ENCODE measurements at places on chromosomes 7 and 10. TPM values are rescaled to one million over a fixed set of nuclear protein-coding genes. Genes with fewer than 3 reads are reported as not detected.
A peak's percentile ranks its signal among the peaks of the same experiment; 100 is the strongest.

GHRHR gene
- not detected for polyA plus RNA-seq

RAMP3 gene
- not detected for polyA plus RNA-seq

AKR1C4 gene
- polyA plus RNA-seq, result not detected

CAMK2B gene
- 0.06 TPM for polyA plus RNA-seq

PRKAR1B gene
- 12.1 TPM for polyA plus RNA-seq

KIAA1549 gene
- 1.5 TPM for polyA plus RNA-seq

TRPV5 gene
- polyA plus RNA-seq, result not detected

GPR146 gene
- polyA plus RNA-seq, result 2.2 TPM

- DNase-seq, result no peak
Measured at GRCh38 chr10:90992462-90992861, 71.6 kb upstream of the ANKRD1 start.

DNA sequence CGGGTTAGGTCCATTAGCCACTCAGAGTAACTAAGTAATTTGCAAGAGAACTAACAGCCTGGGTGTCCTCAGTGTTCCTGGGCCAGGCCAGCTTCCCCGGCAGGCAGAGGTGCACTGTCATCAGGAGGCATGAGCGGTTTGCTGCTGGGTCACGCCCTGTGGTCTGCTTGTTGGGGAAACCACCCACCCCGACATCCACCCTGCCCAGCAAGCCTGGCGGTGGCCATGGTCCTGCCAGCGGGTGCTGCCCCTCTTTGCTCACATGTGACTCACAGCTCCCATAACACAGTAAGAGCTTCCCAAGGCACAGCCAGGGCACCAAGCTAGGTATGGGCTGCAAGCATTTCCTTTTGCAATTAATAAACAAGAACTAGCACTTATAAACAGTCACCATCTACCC is 75.9 kb downstream of the RGS10 start:
- no peak for DNase-seq

DNA sequence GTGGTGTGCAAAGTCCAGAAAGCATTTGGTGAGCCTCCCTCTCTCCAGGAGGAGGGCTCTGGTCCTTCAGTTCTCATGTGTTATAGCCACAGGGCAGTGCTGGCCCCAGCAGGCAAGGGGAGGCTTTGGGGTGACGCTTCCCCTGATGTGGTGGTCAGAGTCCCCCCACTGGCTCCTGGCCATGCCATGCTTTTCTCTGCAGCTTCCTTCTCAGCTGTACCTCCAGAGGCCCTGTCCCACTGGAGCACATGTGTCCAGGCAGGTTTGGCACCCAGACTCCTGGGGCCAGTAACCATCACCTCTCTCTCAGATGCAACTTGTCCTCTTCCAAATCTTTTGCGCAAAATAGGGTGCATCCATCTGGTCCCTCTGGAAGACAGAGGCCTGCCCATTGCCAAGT is 233.0 kb upstream of the ZNF32 start:
- DNase-seq, result no peak

DNA sequence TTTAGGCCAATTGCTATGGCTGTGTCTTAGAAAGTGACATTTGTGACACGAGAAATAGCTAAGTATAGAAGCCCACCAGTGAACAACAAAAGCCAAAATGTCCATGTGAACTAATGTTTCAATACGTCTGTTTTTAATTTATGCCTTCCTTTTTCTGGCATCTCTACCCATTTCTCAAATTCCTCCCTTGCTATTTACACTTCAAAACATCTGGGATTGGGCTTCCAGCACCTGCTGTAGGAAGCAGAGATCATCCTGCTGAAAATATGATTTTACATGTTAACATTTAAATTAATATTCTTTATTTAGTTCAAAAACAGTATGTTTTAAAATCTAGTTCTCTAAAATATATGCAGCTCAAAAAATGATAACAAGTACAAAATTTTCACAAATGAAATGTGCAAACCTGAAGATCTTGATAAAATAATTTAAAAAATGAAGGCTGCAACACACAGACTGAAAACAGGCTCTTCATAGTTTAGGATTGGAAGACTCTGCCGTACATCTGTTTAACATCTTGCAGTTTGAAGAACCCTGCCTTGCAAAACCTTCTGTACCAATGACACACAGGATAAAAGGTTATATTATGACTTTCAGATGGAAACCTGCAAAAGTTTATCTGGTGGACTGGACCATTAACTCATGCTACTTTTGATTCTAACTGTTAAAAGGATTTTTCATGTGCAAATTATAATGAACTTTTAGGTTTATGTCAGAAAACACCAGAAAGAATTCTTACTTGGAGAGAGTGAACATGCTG is 408.4 kb downstream of the SUGCT start:
- no peak for DNase-seq

- no peak for DNase-seq
Measured at GRCh38 chr7:142301923-142302550, 44.2 kb upstream of the PRSS58 start.

GRCh38 chr7:99124236-99124635 is 19.7 kb downstream of the SMURF1 start:
- DNase-seq, result no peak

DNA sequence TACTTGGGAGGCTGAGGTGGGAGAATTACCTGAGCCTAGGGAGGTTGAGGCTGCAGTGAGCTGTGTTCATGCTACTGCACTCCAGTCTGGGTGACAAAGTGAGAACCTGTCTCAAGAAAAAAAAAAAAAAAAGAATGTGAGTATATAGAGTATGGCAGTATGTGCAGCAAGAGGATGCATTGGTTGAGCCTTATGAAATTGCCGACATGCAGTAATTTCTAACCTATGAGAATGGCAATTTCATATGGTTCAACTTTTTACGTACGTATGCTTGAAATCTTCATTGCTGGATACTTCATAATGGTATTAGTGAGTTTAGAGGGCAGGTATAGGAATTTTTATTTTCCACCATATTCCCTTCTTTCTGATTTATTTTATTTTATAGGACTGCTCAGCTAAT is 4.6 kb upstream of the FAM133B start:
- DNase-seq, result no peak

DNA sequence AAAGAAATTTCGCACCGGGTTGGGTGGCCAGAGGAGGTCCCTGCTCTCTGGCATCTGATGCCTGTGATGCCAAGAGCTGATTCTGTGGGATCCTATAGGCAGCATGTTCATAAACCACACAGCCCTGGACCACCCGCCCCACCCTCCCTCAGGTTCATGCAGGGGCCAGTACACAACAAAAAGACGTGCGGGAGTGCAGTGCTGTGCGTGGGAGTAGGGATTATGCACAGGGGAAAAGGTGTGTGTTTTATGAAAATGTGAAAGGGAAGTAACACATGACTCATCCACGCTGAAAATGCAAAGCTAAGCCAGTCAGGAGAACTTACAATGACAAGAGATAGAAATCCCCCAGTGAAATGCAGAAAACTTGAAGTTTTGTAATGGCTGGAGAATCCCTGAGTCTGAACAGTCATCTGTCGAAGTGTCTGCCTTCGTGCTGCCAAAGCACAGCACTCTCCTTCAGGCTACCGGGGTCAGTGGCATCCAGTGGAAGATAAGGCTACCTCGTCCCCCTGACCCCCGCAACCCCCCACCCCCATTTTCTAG is 1.1 kb downstream of the KIAA1217 start:
- DNase-seq, result peak; percentile 37

DNA sequence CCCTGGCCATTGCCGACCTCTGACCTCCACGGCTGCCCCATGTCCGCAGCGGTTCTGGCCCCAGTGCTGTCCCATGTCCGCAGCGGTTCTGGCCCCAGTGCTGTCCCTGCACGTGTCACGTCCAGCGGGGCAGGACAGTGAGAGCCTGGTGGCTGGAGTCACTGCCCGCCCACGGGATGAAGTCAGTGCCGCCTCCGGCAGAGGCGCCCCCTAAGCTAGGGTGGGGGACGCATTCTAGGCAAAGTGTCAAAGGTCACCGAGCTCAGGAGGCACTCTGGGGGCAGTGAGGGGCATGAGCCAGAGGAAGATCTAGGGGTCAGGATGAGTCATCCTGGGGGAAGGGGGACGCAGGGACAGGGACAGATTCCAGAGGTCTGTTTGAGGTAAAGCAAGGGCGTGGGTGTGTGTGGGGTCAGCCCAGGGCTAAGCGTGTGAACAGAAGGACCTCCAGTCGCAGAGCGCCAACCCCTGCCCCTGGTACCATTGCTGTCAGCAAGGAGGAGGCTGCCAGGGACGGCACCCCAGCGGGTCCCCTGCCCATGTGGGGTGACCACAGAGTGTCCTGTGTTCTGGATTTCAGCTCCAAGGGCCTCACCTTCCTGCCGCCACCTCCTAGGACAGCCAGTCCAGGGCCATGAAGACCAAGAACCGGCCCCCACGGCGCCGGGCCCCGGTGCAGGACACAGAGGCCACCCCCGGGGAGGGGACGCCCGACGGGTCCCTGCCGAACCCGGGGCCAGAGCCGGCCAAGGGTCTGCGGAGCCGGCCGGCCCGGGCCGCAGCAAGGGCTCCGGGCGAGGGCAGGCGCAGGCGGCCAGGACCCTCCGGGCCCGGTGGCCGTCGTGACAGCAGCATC is 665 bp downstream of the BHLHA15 start:
- DNase-seq, result no peak

DNA sequence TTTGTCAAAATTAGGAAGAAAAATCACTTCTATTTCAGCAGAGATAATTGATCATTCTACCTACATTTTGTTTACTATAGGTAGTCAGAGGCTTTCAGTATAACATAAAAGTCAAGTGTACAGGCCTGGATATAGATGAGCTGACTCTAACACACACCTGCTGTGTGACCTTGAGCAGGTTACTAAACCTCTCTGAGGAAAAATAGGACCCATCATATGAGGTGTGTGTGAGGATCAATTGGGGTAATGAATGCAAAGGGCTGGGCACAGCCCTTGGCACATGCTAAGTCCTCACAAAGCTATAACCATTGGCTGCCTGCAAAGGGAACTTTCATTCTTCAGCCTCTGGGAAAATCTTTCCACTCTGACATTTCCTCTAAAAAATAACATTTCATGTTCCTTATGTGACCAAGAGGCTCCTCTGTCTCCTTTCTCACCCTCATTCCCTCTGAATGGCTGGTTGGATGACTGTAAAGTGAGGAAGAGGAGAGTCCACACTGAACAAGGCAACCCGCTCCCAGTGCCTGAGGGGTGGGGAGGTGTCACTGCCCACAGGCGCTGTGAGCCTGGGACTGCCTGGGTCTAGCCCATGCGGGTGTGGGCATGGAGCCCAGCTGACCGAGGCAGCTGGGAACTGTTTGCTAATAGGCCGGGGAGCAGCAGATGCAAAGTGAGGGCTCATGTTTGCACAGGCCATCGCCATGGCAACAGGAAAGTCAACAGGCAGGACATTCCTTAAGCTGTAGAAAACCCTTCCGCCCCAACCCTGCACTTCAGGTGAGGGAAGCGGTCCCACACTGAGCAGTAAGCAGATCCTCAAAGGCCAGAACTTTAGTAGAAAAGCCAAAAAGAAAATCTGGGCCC is 36.8 kb downstream of the MYOF start:
- DNase-seq, result peak; percentile 99

DNA sequence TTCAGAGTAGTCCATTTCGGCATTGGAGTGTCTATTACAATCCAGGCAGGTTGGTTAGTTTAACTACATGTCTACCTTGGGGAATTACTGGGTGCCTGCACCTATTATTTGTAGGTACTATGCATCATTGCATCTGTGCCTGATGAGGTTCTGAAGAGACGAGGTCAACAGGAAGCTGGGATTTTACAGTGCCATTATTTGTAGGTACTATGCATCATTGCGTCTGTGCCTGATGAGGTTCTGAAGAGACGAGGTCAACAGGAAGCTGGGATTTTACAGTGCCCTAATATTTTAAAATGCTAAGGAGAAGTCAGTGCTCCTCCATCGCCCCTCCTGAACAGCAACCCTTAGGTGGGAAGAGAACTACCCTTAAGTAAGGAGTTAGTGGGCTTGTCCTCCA is 41.7 kb downstream of the NPY start:
- no peak for DNase-seq

GRCh38 chr10:79904671-79905321 is 44.1 kb downstream of the SFTPD start:
- DNase-seq, result peak; percentile 71

DNA sequence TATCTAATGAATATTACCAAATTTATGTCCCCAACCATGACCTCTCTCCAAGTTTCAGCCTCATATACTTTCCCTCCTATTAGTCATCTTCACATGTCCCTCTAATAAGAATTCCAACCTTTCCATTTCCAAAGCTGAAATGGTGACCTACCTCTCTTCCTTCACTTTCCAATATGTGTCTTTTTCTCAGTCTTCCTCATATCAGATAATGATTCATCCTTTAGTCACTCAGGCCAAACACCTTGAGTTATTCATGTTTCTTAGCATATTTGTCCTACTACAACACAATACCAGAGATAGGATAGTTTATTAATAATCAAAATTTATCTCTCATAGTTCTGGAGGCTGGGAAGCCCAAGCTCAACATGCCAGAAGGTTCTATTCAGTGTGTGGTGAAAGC is 318.5 kb upstream of the ZWINT start:
- DNase-seq, result no peak

DNA sequence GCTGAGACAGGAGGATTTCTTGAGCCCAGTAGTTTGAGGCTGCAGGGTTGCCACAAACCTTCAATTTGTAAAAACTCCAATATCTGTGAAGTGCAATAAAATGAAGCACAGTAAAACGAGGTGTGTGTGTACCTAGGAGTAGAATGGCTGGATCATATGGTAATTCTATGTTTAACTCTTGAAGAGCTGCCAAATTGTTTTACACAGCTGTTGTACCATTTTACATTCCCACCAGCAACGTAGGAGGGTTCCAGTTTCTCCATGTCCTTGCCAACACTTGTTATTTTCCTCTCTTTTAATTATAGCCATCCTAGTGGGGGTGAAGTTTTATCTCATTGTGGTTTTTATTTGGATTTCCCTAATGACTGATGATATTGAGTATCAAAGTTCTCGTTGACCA is 16.2 kb downstream of the PLEKHA1 start:
- no peak for DNase-seq

GRCh38 chr10:73244866-73245477 is 2.1 kb downstream of the DNAJC9 start:
- DNase-seq, result no peak

- DNase-seq, result peak; percentile 36
Measured at GRCh38 chr10:76550806-76551205, 1086.8 kb downstream of the KCNMA1 start.

- DNase-seq, result no peak
Measured at GRCh38 chr7:82715344-82715743, 271.8 kb upstream of the CACNA2D1 start.

DNA sequence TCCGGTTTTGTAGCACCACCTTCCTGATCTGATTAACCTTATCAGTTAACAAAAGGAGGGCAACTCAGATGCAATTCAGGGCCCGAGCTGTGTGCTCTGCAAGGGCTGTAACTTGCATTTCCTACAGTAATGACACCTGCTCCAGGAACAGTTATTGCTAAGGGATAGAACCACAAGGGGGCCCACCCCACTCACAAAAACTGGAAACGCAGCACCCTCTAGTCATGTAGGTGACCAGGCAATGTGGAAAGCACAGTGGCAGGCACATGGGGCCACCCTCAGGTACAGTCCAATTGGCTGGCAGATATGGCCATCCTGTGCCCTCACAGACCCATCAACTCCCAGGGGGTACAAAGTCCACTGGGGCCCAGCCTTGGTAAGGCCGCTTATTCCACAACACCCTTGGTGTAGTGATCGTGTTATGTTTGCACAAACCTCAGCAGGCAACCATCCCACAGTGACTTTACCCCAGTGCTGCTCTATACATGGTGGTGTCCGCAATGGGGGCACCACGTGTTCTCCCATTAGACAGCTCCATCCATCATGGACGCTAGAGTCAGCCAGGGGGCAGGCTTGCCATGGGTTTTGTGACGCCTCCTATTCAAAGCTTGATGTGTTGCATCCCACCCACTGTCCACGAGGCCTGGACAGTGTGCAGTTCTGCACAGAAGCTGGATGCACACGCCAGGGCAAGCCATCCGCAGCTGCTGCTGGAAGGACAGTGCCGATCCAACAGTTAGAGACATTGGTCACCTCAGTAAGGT is 9.4 kb downstream of the RNF133 start:
- no peak for DNase-seq

- DNase-seq, result no peak
Measured at GRCh38 chr7:142546452-142546851, 202.8 kb upstream of the PRSS1 start.

Data from fibroblast of lung (primary cell).